Neural cell (in vitro differentiated cells): ENCODE measurements at places on chromosomes 5 and 9. TPM values are rescaled to one million over a fixed set of nuclear protein-coding genes. Genes with fewer than 3 reads are reported as not detected.

LTC4S gene
- polyA plus RNA-seq = 5.9 TPM in 1 of 2 replicates, not detected in the other

CNTNAP3 gene
- polyA plus RNA-seq = 5.4 and 7.6 TPM in 2 replicates

PLAC8L1 gene
- polyA plus RNA-seq = 0.93 and 1.2 TPM in 2 replicates

CERCAM gene
- 1.1 and 1.8 TPM in 2 replicates for polyA plus RNA-seq

PDLIM4 gene
- polyA plus RNA-seq = not detected in 2 replicates

DIMT1 gene
- 15.2 and 20.0 TPM in 2 replicates for polyA plus RNA-seq

DENND4C gene
- 41.9 and 51.8 TPM in 2 replicates for polyA plus RNA-seq

LNPEP gene
- 23.0 and 25.6 TPM in 2 replicates for polyA plus RNA-seq
